Activated T-cell treated with anti-CD3 and anti-CD28 coated beads, Interleukin-2, amount 50 U/mL, for 4 hours (primary cell): ENCODE measurements at places on chromosomes 5 and 9. TPM values are rescaled to one million over a fixed set of nuclear protein-coding genes. Genes with fewer than 3 reads are reported as not detected.

RASEF gene
- total RNA-seq: not detected

IFNA2 gene
- not detected for total RNA-seq

GRCh38 chr9:79735023-79735779, 163.4 kb downstream of the TLE4 start:
- no peak for DNase-seq

- DNase-seq: no peak
These were observed 5.9 kb upstream of the RHOBTB3 start for GRCh38 chr5:95725071-95725820.

GRCh38 chr9:36123515-36123914, 13.0 kb upstream of the GLIPR2 start:
- no peak for DNase-seq

- DNase-seq: no peak
These were observed 297.2 kb downstream of the SPOCK1 start for GRCh38 chr5:137201876-137202275.

DNA sequence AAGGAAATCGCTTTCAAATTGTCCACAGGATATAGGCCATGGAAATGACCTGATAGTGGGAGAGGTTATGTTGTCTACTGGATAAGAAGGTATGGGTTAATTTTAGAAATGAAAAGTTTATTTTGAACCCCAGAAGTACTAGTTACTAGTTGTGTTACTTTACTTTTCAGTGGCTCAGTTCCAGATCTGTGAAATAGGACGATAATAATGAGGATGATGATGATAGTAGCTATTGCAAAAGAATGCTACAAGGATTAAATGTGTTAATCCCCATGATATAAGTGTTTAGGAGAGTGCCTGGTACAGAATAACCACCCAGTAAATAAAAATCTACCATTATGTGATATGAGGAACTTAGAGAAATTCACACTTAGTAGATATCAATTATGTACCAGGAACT, 120.8 kb downstream of the PDE4D start:
- no peak for DNase-seq

GRCh38 chr5:68215898-68216244, 315 bp downstream of the PIK3R1 start:
- no peak for DNase-seq

DNA sequence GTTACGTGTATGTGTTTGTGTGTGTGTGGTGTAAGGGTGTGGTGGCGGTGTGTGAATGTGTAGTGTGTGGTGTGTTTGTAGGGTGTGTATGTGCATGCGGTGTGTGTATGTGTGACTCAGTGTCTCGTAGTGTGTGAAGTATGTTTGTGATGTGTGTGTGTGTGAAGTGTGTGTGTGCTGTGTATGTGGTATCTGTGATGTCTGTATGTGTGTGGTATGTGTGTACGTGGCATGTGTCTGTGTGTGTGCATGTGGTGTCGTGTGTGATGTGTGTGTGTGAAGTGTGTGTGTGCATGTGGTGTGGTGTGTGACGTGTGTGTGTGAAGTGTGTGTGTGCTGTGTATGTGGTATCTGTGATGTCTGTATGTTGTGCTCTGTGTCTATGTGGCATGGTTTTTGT, 339.4 kb downstream of the MTRR start:
- no peak for DNase-seq
